ENCODE measurements at places on chromosomes 7 and 10. TPM values are rescaled to one million over a fixed set of nuclear protein-coding genes. Genes with fewer than 3 reads are reported as not detected.

Gene RAMP3
- total RNA-seq: 17.6 TPM

Gene TAS2R4
- total RNA-seq: 0.15 TPM

Gene HTR7
- total RNA-seq: 1.3 TPM

Gene CUBN
- total RNA-seq: 0.17 TPM

Gene TEX36
- not detected for total RNA-seq

Gene NUTM2D
- 2.4 TPM for total RNA-seq

Gene TBX20
- not detected for total RNA-seq

DNA sequence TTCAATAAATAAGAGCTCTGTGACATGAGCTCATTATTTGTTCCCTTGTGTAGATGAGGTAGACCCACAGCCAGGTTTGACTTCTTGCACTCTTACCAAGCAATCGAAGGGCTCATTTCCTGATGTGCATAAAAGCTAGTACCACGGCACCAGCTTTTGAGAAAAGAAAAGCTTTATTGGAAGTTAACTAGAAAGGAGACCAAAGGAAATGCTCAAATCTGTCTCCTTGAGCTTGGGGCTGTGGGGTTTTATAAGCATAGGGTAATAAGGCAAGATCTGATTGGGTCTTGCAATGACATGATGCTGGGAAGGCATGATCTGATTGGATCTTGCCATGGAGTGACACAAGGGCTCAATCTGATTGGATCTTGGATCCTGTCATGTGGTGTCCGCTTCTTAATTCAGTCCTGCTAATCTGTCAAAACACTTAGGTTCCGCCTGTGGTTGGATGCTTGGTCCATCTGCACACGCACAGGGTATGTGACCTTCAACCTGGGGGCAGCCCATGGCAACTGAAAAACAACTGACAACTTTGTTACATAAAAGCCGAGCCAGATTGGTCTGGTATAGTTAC is 47.8 kb upstream of the FRMD4A start:
- no peak overlapping the region for H3K4me3 ChIP-seq
- DNase-seq: no peak
- H3K36me3 ChIP-seq: no peaks in the 10 kb centered on the region
- H3K27ac ChIP-seq: no peak overlapping the region
- H3K27me3 ChIP-seq: peaks cover 4% of the 10 kb centered on the region

GRCh38 chr10:77043420-77043763 is 594.2 kb downstream of the KCNMA1 start:
- H3K27me3 ChIP-seq: no peaks in the 10 kb centered on the region
- H3K27ac ChIP-seq: no peak overlapping the region
- H3K4me3 ChIP-seq: no peak overlapping the region
- peaks cover 4% of the 10 kb centered on the region for H3K36me3 ChIP-seq
- no peaks in the 10 kb centered on the region for H3K4me1 ChIP-seq
- DNase-seq: no peak

DNA sequence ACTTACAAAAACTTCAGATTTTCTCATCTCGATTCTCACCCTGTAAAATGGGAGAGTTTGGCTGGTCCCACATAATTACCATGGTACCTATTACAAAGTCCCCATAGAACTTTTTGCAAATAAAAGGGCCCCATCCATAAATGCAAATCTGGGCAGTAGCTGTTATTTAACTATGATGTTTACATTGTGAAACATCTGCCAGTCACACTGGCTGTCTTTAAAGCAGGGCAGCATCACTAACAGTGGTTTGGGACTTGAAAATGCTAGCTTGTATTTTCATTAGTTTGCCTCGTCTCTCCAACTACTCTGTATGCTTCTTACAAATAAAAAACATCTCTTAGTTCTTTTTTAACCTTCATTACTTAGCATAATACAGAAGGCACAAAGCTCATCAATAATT is 240.7 kb downstream of the FZD1 start:
- H3K4me1 ChIP-seq: no peaks in the 10 kb centered on the region
- H3K27ac ChIP-seq: no peak overlapping the region
- DNase-seq: no peak
- no peak overlapping the region for H3K4me3 ChIP-seq
- H3K27me3 ChIP-seq: no peaks in the 10 kb centered on the region

DNA sequence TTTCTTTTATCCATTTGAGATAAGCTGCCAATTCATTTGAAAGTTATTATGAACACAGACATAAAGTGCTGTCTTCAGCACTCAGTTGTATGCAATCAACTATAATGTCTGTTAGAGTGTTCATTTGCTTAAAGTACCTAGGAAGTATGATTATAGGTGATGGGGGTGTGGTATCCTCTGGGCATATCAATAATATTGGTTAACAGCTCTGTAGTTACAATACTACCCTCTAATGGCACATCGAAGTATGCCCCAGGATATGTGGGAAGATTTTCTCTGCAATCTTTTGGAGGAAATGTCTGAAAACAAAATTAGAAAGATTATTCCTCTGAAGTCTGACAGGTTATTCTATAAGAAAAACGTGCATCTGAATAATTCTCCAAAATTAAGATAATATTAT is 429.7 kb downstream of the ARL4A start:
- no peak overlapping the region for H3K4me3 ChIP-seq
- DNase-seq: no peak
- H3K36me3 ChIP-seq: no peaks in the 10 kb centered on the region
- no peaks in the 10 kb centered on the region for H3K4me1 ChIP-seq

DNA sequence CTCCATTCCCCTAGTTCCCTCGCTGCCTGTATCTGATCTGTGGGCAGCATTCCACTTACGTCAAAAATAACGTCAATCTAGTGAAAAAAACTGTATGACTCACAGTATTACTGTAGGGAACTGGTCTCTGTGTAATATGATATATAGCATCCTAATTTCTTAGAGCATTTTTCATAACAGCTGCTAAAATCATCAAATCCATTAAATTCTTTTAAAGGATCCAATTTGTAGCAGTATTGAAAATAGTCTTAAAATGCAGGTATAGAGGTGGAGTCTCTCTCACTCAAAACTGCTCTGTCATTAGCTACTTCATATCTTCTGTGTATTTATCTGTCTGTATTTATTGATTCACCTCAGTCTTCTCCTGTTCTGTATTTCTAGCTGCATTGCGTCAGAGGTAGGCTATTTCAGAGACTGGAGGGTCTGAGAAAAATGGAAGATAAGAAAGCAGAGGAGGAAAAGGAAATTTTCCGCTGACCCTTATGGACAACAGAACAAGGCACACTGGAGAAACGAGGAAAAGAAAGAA is 59.9 kb downstream of the PON1 start:
- H3K4me3 ChIP-seq: no peak overlapping the region
- no peak for DNase-seq
- peaks cover 14% of the 10 kb centered on the region for H3K36me3 ChIP-seq

- H3K36me3 ChIP-seq: no peaks in the 10 kb centered on the region
- no peak overlapping the region for H3K27ac ChIP-seq
Measured at GRCh38 chr10:50231515-50232260, 19.6 kb downstream of the ASAH2 start.

GRCh38 chr10:132891368-132891767 is 51.0 kb downstream of the CFAP46 start:
- no peak overlapping the region for H3K4me3 ChIP-seq
- H3K4me1 ChIP-seq: no peaks in the 10 kb centered on the region
- no peaks in the 10 kb centered on the region for H3K36me3 ChIP-seq
- no peak overlapping the region for H3K27ac ChIP-seq

- no peaks in the 10 kb centered on the region for H3K36me3 ChIP-seq
- H3K27me3 ChIP-seq: no peaks in the 10 kb centered on the region
- H3K4me3 ChIP-seq: no peak overlapping the region
- H3K27ac ChIP-seq: no peak overlapping the region
- peaks cover 61% of the 10 kb centered on the region for H3K4me1 ChIP-seq
Measured at GRCh38 chr7:82364048-82364447, 79.5 kb downstream of the CACNA2D1 start.

DNA sequence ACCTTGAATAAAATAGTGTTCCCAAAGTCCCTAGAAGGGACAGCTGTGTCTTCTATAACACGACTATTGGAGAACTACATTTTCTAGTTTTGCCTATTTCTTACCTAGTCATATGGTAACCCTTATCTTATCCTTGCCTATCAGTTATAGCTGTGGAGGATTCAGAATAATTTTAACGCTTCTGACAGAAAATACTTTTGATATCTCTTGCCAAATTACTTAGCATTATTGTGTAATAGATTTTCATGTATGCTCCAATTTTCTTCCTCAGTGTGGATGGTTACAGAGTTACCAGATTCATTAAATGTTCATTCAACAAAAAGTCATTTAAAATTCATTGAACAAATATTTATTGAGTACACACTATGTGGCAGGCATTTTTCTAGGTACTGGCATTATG is 34.6 kb upstream of the LSM8 start:
- H3K27ac ChIP-seq: no peak overlapping the region
- no peak for DNase-seq
- no peaks in the 10 kb centered on the region for H3K4me1 ChIP-seq
- no peak overlapping the region for H3K4me3 ChIP-seq
- H3K27me3 ChIP-seq: no peaks in the 10 kb centered on the region
